ENCODE measurements at places on chromosomes 6 and 20. TPM values are rescaled to one million over a fixed set of nuclear protein-coding genes. Genes with fewer than 3 reads are reported as not detected.

TSBP1 gene
- not detected for total RNA-seq

MMP24OS gene
- 14.6 TPM for total RNA-seq

LINC00237 gene
- 0.31 TPM for total RNA-seq

PTCRA gene
- total RNA-seq = not detected

BHLHE23 gene
- total RNA-seq = 5.0 TPM

CRIP3 gene
- total RNA-seq = 18.8 TPM

RAMACL gene
- 4.0 TPM for total RNA-seq

SYCP2 gene
- total RNA-seq = 2.1 TPM

WFDC2 gene
- total RNA-seq = 27.2 TPM

CNKSR3 gene
- total RNA-seq = 5.7 TPM

ORC3 gene
- 64.9 TPM for total RNA-seq

SLC17A3 gene
- total RNA-seq = 0.27 TPM

SIGLEC1 gene
- total RNA-seq = not detected

MAS1 gene
- 0.03 TPM for total RNA-seq

PRRT1 gene
- not detected for total RNA-seq

MRAP2 gene
- 10.2 TPM for total RNA-seq

ZNF391 gene
- 22.5 TPM for total RNA-seq

DACT2 gene
- 7.3 TPM for total RNA-seq

NRSN1 gene
- 1.5 TPM for total RNA-seq

NFS1 gene
- total RNA-seq = 35.7 TPM

ZNF334 gene
- total RNA-seq = 15.2 TPM

CGAS gene
- 14.8 TPM for total RNA-seq

WFDC13 gene
- not detected for total RNA-seq

SPINT3 gene
- total RNA-seq = not detected

GTSF1L gene
- not detected for total RNA-seq

PRR18 gene
- total RNA-seq = 0.08 TPM

PPIL6 gene
- 1.5 TPM for total RNA-seq

GNAS-AS1 gene
- total RNA-seq = 15.0 TPM

EEF1A1 gene
- total RNA-seq = 12,342 TPM

RAET1G gene
- total RNA-seq = not detected

AURKA gene
- total RNA-seq = 96.9 TPM

PPP2R5D gene
- total RNA-seq = 55.3 TPM

KCNK16 gene
- not detected for total RNA-seq

ECT2L gene
- 0.03 TPM for total RNA-seq

PHF1 gene
- 46.7 TPM for total RNA-seq

MAP1LC3A gene
- 9.5 TPM for total RNA-seq
